ENCODE measurements at places on chromosomes 3 and 15. TPM values are rescaled to one million over a fixed set of nuclear protein-coding genes. Genes with fewer than 3 reads are reported as not detected.

The TUSC7 gene
- not detected for total RNA-seq

The VEPH1 gene
- total RNA-seq, result not detected

The KBTBD13 gene
- not detected for total RNA-seq

DNA sequence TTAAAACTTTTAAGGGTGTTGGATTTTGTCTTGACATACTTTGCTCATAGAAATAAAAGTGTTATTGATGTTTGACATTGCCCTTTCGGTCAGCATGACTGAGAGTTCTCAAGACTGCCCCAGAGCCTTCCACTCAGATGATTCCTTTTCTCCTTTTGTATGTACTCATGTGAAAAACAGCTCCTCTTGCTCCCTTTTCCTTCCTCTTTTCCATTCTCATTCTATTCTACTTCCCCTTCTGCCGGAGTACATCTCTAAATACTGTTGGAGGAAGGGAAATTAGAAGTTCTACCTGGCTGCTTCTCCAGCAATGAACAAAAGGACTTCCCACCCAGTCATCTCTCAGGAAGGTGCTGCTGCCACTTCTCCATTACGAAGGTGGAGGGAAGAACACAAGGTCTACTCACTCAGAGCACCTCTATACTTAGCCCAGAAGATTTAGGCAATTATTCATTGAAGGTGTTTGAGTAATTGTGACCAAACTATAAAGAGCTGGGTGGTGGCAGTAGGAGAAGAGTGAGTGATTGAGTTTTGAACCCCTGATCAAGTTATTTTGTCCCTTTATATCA, 163.8 kb upstream of the MBNL1 start:
- no peak overlapping the region for H3K4me3 ChIP-seq
- DNase-seq, result no peak
- H3K36me3 ChIP-seq, result no peaks in the 10 kb centered on the region
- peaks cover 4% of the 10 kb centered on the region for H3K27me3 ChIP-seq
- H3K4me1 ChIP-seq, result peaks cover 7% of the 10 kb centered on the region

- no peak overlapping the region for H3K4me3 ChIP-seq
- no peak overlapping the region for H3K27ac ChIP-seq
- no peak for DNase-seq
- peaks cover 1% of the 10 kb centered on the region for H3K36me3 ChIP-seq
- H3K27me3 ChIP-seq, result no peaks in the 10 kb centered on the region
Measured at GRCh38 chr3:78861156-78861555, 906.6 kb downstream of the ROBO1 start.

- H3K27ac ChIP-seq, result no peak overlapping the region
- H3K27me3 ChIP-seq, result no peaks in the 10 kb centered on the region
- no peak for DNase-seq
- H3K36me3 ChIP-seq, result no peaks in the 10 kb centered on the region
- H3K4me1 ChIP-seq, result no peaks in the 10 kb centered on the region
- H3K4me3 ChIP-seq, result no peak overlapping the region
Measured at GRCh38 chr3:90253131-90253530, 1145.7 kb downstream of the EPHA3 start.
